ENCODE measurements at places on chromosomes 6 and 20.

DNA sequence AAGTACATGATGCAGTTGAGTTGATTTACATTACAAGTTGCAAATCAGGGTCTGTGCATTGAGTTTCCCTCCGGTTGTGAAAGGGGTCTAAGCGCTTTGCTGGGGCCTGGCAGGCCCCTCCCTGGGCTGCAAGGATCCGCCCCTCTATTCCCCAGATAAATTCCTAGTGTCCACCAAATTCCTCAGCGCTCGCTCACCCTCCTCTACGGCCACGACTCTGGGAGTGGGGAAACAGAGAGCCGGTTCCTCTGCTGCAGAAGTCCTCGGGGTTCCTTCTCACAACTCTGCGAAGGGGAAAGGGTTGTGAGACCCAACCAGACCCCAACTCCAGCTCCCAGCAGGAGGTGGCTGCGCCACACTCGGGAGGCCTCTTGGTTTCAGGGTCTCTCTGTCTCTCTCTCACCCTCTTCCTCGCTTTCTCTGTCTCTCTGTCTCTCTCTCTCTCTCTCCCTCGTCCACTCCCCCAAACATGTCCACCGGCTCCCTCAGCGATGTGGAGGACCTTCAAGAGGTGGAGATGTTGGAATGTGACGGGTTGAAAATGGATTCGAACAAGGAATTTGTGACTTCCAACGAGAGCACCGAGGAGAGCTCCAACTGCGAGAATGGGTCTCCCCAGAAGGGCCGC lies at the start of gene TCF21:
TSS of gene TCF21 (plus strand) at position 185 of the 628 bp plus-strand sequence. CDS start at position 470, 285 bp downstream.
- DNase-seq: no peak

DNA sequence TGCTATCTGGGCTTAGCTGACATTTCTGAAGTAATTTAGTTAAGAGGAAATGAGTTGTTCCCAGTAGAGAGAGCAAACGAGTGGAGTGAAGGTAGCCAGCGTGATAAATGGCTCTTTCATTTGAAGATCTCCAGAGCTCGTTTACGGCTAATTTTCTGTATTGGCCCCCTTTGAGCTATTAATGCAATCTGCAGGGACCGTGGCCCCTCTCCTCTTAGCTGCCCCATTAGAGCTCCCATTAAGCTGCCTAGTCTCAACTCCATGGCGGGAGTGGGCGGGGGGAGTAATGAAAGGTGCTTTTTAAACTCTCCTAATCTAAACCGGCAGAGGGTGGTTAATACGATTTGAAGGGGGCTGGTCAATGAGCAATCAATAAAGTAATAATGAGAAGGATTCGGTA lies 12.5 kb downstream of the TFAP2B start:
- no peak for DNase-seq

GRCh38 chr6:32047855-32048766 lies 9.9 kb downstream of the CYP21A2 start:
- peak; percentile 83 for DNase-seq

GRCh38 chr20:45322952-45323383 lies 14.9 kb upstream of the MATN4 start:
- no peak for DNase-seq

GRCh38 chr6:109059153-109059552 lies 35.5 kb downstream of the SESN1 start:
- DNase-seq: no peak

- no peak for DNase-seq
Observed at GRCh38 chr6:15344831-15345230, 99.0 kb downstream of the JARID2 start.

- no peak for DNase-seq
Observed at GRCh38 chr6:163446549-163446948, 32.0 kb downstream of the QKI start.

GRCh38 chr6:31821301-31822035 lies 6.1 kb upstream of the HSPA1B start:
- peak; percentile 84 for DNase-seq

GRCh38 chr20:49344975-49345374 lies 67.1 kb upstream of the ZNFX1 start:
- no peak for DNase-seq

- peak; percentile 34 for DNase-seq
Observed at GRCh38 chr6:118187568-118188164, 280.6 kb downstream of the SLC35F1 start.

DNA sequence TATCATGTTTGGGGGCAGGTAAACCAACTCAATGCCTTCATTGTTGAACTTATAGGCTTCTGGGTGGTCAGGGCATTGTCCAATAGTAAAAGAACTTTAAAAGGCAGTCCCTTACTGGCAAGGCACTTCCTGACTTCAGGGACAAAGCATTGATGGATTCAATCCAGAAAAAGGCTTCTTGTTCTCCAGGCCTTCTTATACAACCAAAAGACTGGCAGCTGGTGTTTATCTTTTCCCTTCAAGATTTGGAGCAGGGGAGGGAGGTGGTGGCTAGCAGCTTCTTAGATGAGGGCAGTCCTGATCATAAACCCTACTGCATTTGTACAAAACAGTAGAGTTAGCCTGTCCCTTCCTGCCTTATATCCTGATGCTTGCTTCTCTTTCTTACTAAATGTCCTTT lies 57.5 kb downstream of the NCOA3 start:
- no peak for DNase-seq

DNA sequence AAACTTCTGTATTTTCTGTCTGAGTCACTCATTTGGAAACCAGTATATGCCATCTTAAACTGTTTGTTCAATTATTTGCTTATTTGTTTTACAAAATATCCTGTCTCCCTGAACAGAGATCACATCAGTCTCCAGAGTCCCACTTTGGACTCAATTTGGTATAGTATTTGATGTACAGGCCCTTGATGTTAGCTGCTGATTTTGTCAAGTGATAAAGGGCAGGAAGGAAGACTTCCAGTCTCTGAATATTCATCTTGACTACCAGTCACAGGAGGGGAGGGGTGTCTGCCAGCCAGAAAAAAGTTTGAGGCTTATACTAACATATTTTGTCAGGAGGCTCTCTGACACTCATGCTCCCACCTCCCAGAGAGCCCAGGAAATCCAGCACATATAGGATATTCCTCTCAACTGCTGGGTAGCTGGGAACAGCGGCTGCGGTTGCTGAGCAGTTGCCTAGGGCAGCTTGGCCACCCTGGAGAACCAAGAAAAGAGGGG lies 376.8 kb upstream of the RUNX2 start:
- no peak for DNase-seq

- DNase-seq: no peak
Observed at GRCh38 chr20:63748070-63748933, 8.7 kb downstream of the SLC2A4RG start.

DNA sequence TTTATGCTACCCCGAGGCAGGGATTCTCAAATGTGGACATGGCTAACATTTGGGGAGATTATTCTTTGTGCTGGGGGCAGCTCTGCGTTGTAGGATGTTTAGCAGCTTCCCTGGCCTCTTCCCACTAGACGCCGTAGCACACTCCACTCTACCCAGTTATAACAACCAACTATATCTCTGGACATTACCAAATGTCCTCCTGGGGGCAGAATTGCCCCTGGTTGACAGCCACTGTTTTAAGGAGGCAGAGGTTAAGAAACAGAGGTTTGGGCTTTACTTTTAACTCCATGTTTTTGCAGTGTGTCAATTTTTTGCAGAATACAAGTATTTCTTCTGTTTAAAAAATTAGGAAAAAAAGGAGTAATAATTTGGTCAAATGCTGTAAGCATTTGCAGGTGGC lies 56.2 kb upstream of the BMP6 start:
- DNase-seq: no peak

DNA sequence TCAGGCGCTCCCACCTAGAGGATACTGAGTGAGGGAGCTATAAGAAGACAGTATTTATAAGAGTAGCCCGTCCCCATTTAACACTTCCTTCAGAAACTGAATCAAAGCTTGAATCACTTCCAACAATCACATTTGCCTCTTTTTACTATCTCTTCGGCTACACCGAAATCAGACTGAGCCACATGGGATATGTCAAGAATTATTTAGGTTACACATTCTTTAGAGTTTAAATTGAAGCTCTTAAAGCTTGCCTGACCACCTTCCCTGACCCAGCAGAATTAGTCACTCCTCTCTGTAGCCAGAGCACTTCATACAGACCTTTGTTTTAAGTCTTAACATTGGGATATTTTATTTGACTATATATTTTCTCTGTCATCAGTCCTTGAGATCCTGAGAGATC lies 163.7 kb downstream of the MAFB start:
- DNase-seq: no peak

DNA sequence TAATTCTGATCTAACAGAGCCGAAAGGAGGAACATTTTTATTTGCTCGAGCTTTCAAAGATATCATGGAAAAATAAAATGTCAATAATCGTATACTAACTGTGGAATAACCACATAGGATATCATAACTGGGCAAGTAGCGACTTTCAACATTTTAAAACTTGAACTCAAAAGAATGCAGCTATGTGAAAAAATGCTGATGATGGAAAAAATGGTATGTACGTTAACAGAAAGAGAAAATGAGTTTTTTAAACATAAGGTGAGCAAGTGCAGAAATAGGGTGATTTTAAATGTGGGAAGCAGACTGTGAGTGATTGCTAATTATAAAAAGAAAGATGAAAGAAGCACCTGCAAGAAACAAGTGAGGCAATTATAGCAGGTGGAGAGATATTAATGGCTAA lies 238.3 kb upstream of the HSF2 start:
- no peak for DNase-seq

- no peak for DNase-seq
Observed at GRCh38 chr6:149108038-149108748, 209.3 kb upstream of the TAB2 start.

DNA sequence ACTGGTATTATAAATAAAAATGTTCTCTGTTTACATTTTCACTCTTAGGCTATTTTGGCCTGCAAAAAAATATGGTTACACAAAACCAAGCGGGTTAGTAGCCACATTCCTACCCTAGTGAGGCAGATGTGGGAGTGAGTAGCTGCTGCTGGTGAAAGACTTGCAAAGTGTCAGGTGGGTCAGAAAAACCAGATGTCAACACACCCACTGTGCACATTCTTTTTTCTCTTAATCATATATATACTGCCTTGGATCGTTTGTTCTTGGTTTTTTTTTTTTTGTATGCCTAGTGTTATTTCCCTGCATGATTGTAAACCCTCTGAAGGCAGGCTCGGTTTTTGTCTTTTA lies 68.0 kb upstream of the TFB1M start:
- DNase-seq: no peak

DNA sequence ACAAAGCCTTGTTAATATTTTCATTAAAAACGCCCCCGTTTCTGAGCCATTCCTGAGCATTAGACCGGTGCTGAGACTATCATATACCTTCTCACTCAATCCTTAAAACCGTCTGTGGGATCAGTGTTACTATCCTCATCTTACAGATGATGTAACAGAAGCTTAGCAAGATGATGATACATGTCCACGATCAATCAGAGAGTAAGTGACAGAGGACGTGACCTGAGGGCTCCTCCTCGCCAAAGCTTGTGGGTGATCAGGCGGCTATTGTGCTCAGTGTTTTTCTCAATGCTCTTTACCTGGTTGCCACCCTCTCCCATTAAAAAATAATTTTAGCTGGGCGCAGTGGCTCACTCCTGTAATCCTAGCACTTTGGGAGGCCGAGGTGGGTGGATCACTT lies 113.1 kb downstream of the MTHFD1L start:
- DNase-seq: no peak

GRCh38 chr6:96213784-96214183 lies 198.0 kb downstream of the FUT9 start:
- DNase-seq: no peak

DNA sequence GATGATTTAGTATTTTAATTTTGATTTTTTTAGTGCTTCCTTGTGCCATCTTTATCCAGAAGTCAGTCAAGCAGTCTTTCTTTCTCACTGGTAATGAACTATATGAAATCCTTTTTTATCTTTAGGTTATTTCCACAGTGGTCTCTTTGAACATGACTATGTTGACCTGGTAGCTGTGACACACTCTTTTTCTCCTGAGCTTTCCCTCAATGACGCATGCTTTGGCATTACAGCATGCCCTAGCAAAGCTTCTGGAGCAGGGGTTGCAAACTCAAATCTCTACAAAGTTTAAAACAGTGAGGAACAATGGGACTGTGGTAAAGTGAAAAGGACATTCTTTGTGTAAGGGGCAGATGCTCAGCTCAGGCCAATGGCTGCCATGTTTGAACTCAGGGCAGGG lies 4.5 kb upstream of the PLAGL1 start:
- DNase-seq: no peak

DNA sequence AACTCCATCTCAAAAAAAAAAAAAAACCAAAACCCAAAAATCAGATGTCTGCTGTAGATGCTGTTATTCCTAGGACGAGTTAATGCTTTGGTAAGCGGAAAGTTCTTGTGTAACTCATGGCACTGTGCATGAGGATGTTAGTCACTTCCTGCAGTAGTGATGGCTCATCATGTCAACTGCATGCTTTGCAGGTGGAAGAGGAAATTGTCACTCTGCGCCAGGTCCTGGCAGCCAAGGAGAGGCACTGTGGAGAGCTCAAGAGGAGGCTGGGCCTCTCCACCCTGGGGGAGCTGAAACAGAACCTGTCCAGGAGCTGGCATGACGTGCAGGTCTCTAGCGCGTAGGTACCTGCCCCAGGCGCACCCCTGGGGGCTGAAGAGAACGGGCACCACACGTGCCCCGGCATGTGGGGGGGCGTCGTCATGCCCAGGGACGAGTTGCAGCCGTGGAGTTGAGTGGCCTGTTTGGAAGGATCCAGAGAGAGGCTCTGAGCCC lies 8.5 kb downstream of the TPD52L2 start:
- peak; percentile 62 for DNase-seq

DNA sequence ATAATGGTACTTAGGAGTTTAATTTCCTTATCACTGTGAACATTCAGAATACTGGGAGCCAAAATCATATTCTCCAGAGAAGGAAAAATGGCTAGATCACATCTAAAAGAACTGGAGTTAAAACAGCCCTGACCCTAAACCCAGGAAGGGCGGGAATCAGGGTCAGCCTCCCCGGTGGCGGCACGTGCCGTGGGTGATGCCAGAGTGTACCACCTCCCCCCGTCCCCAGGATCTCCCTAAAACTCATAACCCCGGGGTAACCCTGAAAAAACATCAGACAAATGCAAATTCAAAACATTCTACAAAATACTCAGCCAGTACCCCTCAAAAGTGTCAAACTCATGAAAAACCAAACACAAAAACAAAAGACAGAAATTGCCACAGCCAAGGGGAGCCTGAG lies 148.3 kb downstream of the DLL1 start:
- no peak for DNase-seq

- no peak for DNase-seq
Observed at GRCh38 chr6:138028893-138029292, 78.3 kb downstream of the PERP start.

GRCh38 chr6:75551367-75551952 lies 50.2 kb upstream of the SENP6 start:
- no peak for DNase-seq

GRCh38 chr6:6193221-6193745 lies 127.2 kb downstream of the F13A1 start:
- DNase-seq: no peak

- peak; percentile 53 for DNase-seq
Observed at GRCh38 chr6:52976591-52977035, 18.5 kb downstream of the GSTA4 start.

All from activated T-cell treated with anti-CD3 and anti-CD28 coated beads, Interleukin-2, amount 50 U/mL, for 24 hours (primary cell).